NCI-H1436 treated with DMSO at 0.1 percent for 48 hours (cell line): ENCODE measurements at places on chromosomes 1 and 21.

DNA sequence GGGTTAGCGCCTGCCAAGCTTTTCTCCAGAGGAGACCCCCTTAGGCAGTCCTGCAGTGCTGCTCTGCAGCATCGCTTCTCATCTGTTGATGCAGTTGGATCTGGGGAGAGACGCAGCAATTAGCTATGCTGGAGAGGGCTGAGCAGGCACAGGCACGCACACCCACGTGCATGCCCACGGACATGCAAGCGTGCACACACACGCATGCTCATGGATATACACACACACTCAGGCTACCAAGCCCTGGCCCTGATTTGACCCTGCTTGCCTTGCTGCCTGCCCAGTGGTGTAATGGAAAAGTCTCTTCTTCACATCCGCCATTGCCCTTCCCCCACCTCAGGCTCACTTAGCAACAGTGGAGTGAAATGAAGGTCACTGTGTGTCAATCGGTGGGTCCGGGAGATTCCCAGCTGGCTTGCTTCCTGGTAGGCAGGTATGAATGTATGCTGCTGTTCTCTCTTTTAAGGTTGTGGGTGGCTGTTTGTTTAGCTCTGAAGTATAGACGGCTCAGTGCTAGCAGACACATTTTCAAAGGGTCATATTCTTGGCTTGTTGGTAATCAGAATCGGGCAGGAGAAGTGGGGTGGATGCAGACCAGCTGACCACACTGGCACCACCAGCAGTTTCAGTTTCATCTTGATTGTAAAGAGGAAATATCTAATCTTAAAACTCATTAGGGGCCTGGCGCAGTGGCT lies 9.5 kb downstream of the ATP1B1 start:
- DNase-seq = no peak

DNA sequence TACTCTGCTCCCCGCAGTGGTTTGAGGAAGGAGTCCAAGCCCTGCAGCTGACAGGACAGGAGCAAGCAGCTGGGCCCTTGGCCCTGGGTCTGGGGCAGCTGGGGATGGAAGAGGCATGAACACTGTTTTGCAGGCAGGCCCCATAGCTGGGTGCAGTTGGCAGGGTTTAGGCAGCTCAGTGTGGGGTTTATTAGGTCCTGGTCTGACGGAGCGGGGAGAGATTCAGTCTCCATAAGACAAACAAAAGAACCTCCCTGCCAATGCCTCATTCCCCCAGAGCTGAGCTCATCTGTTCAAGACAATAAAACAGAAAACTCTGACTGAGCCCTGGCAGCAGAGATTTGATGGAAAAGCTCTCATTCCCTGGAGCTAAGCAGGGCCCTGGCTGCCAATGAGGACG lies 37.3 kb downstream of the OLFML2B start:
- DNase-seq = no peak

DNA sequence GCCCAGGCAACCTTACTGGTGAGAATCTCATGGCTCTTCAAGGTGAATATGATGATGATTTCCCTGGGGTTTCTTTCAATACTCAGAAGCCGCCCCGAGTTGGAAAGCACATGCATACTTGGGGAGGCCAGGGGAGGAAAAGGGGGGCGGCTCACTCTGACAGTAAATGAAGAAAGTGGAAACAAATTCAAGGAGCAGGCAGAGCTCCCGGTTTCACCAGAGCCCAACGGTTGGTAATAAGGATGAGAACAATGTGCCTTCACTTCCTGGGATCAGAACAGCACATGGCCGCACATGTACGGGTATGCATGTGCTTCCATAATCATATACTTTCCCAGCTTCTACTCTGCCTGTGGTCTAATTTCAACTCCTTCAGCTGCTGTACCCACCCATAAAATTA lies 3.8 kb upstream of the ARHGEF2 start:
- DNase-seq = no peak

DNA sequence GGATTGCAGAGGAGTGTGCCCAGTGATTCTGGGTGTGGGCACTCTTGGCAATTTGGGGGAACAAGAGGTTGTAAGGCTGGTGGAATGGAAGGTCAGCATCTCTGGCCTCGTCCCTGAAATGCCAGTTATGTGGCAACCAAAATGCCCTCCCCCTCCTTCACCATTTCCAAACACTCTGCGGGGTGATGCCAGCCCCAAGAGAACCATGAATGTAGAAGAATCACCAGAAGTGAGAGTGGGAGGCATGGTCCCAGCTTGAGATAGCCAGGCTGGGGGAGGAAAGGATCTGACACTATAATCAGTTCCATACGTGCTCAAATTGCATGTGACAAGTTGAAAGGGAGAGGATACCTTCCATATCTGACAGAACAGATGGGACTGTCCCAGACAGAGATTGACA lies 88.7 kb upstream of the EDN2 start:
- no peak for DNase-seq

- DNase-seq = no peak
These were observed 7.5 kb downstream of the TAF1A start for GRCh38 chr1:222582099-222582774.

DNA sequence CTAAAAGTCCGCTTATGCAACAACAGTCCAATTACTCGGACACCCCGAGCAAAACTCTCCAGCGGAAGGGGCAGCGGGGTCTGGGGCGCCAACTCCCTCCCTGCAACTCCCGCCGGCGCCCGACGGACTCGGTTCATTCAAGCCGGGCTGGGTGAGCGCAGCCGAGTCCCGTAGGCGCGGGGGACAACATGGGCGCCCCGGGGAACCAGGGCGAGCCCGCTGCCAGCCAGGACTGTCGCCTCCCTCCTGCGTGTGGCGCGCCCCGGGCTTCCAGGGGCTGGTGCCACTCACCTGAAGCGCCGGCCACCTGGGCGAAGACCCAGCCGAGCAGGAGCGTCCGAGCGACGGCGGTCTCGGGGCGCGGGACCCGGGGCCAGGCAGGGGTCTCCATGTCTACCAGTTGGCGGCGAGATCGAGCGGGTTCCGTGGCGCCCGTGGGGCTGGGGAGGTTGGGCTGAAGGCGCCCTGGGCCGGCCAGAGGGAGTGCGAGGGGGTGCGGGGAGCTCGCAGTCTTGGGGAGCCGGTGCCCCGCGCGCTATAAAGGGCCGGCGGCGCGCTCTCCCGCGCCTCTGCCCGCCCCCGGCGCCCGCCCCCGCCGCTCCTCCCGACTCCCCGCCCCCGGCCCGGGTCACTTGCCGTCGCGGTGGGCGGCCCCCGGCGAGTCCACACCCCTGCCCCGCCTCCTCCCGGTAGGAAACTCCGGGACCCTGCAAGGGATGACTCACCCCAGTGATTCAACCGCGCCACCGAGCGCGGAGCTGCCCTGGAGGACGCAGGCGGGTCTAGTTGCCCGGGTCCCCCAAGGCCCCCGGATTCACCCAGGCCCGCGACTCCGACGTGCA lies at the start of gene F3:
F3 (minus strand) TSS at position 514 of the 842 bp plus-strand sequence; CDS start at position 391, 123 bp downstream.
- no peak for DNase-seq

- no peak for DNase-seq
These were observed 25.7 kb downstream of the RASAL2 start for GRCh38 chr1:178119628-178120027.

GRCh38 chr1:30368651-30369240 lies 354.6 kb downstream of the MATN1 start:
- DNase-seq = no peak

- DNase-seq = no peak
These were observed 82.2 kb downstream of the FBXO2 start for GRCh38 chr1:11571906-11572616.

- DNase-seq = no peak
These were observed 13.3 kb downstream of the DISP3 start for GRCh38 chr1:11492235-11492634.

GRCh38 chr1:39387452-39387851 lies 104.0 kb upstream of the BMP8A start:
- DNase-seq = no peak

DNA sequence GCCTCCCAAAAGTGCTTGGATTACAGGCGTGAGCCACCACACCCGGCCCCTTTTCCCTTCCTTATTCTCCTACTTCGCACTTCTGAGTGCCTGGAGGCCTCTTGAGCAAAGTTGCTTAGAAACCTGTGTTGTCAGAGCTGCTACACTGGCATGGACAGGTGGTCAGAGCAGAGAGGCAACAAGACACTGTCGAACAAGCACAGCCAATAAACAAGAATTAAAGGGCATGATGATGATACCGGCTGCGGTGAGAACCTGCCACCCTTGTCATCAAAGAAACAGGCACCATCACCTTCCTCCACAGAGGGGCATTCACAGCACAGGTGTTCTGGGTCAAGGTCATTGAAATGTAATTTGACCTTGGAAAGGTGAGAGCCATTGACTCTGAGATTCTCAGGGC lies 23.3 kb downstream of the STUM start:
- no peak for DNase-seq

GRCh38 chr1:31227891-31228568 lies 11.7 kb downstream of the NKAIN1 start:
- no peak for DNase-seq

GRCh38 chr1:201825245-201825644 lies 3.7 kb upstream of the IPO9 start:
- DNase-seq = no peak

DNA sequence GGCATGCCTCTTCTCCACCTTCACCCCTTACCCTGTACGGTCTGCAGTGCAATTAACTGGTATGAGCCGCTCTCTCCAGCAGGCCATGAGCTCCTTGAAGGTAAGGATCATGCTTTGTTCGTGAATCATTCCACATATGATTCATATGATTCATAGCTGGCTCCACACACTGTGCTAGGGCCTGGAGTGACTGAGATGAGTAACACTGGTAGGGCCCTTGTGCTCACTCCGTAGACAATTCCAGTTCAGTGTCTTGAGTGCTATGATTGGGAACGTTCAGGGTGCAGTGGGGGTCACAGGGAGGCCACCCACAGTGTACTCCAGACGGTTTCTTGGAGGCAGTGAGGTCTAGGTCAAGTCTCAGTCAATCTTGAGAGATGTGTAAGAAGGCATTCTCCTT lies 239.8 kb downstream of the LMX1A start:
- DNase-seq = no peak

GRCh38 chr1:117188816-117189437 lies 21.8 kb downstream of the VTCN1 start:
- DNase-seq = no peak

DNA sequence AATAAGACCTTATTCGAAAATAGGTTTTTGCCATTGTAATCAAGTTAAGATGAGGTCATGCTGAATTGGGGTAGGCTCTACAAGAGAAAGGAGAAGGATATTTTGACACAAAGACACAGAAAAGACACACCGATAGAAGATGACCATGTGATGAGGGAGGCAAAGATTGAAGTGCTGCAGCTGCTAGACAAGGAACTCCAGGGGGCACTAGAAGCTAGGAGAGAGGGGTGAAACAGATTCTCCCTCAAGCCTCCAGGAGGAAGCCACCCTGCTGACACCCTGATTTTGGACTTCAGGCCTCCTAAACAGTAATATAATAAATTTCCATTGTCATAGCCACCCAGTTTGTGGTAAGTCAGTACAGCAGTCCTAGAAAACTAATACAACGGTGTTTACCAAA lies 506.8 kb upstream of the CAMK1G start:
- no peak for DNase-seq

- no peak for DNase-seq
These were observed 15.4 kb upstream of the MEX3A start for GRCh38 chr1:156097499-156098178.

DNA sequence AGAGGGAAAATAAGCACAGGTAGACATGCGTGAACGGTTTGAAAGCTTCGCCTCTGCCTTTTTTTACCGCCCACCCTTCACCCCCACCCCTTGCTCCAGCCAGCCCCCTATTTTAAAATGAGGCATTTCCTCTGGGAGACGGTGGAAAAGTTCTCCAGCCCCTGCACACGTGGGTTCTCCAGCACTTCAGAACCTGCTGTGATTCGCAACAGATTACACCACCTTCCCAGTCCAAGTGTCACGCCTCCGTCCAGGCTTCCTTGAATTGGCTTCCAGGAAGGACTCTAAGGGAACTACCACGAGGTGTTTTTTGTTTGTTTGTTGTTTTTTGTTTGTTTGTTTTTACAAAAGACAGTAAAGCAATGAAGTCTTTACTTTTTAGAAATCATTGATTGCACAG lies 2.6 kb downstream of the LRRC7 start:
- DNase-seq = no peak

DNA sequence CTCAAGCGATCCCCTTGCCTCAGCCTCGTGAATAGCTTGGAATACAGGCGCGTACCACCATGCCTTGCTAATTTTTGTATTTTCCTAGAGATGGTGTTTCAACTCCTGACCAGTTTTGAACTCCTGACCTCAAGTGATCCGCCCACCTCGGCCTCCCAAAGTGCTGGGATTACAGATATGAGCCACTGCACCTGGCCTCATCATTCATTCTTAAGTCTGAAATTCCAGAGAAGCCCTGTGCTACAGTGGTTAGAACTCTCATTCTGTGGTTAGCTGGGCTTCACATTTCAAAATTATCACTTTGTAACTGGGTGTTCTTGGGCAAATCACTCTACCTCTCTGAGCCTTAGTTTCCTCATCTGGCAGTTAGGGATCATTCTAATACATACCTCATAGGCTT lies 86.1 kb upstream of the POU3F1 start:
- DNase-seq = no peak

DNA sequence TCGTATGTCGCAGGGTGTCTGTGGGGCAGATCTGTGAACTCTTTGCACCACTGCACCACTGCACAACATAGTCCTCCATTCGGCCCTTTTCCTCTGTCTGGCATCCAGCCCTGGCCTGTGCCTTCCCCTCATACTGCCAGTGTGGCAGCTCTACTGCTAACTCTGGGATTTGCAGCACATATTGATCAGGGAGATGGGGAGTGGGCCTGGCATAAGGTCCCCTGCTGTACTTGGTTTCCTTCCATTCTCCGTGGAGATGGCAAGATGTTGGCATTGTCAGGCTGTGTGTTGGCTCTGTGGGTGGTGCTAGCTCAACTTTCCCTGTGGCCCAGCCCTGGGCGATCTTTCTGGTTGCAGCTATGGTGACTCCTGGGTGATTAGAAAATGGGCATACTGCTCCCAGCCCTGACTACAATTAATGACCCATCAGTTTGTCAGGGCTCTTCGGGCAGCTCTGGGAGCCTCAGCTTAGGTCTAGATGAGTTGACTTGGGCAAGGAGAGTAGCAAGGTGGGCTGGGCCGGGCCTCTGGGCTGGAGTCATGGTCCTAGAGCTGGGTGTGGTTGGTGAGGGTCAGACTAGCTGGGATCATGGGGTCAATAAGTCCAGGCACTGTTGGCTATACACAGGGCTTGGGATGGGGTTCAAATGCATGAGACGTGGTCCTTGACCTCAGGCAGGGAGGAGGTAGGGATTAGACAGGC lies 11.4 kb downstream of the PTPRU start:
- no peak for DNase-seq

DNA sequence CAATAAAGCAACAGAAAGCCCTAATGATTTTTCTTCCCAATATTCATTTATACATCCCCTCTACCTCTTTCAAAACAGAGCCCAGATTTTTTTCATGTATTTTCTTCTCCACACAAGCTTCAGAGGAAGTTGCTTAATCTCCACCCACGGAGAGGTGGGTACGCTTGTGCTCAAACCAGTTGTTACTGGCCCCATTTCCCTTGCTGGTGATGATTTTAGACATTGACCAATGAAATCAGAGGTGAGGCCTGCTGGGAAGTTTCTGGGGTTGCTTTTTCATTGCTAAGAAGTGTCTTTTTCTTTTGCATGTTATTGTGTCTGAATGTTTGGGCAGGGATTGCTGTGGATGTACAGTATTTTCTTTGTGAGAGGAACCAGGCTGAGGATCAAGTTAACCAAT lies 448.1 kb upstream of the B3GALT2 start:
- DNase-seq = no peak

- DNase-seq = no peak
These were observed 42.0 kb downstream of the PCSK9 start for GRCh38 chr1:55081188-55081904.
